NCI-H1694 (cell line): ENCODE measurements at places on chromosomes 4 and X.

DNA sequence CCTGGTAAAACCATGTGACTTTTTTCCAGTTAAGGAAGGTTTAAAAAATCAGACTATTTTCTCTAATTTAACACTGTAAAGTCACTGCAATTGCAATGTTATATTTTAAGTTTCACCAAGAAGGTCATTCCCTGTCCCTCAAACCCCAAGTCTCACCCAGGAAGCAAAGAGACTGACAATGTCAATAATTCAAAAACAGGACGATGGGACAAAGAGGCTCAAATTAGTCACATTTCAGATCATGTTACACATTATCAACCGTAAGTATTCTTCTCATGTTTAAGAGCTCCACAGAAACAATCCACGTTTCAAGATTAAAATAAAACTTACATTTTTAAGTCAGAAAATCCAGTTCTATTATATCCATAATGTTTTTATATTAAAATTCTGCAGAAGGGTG is 13.2 kb downstream of the SHISA3 start:
- DNase-seq = no peak

- DNase-seq = no peak
Observed at GRCh38 chr4:138088449-138089208, 153.5 kb downstream of the SLC7A11 start.

DNA sequence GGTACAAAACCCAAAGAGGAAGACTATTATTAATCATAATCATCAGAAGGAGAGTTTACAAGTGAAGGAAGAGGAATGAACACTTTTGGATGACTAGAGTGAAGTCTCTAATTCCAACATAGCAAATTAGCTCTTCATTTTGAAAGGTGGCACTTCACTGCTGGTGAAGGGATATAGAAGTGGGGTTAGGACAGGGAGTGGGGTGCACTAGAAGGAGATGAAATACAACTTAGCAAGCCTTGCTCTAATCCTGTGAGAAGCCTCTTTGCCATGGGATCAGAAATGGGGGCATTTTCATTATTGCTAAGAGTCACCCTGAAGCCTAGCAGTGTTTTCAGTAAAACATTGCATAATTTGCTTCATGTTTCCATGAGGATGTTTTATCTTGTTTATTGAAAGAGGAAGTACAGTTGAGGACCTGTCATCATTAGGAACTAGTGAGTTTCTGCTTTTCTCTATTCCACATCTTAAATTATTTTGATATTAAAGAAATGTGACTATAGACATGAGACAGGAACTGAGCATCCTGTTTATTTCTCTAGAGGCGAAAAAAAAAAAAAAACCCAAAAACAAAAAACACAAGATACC is 9.3 kb upstream of the GRPR start:
- no peak for DNase-seq

- no peak for DNase-seq
Observed at GRCh38 chrX:138794246-138794645, 82.7 kb upstream of the FGF13 start.

DNA sequence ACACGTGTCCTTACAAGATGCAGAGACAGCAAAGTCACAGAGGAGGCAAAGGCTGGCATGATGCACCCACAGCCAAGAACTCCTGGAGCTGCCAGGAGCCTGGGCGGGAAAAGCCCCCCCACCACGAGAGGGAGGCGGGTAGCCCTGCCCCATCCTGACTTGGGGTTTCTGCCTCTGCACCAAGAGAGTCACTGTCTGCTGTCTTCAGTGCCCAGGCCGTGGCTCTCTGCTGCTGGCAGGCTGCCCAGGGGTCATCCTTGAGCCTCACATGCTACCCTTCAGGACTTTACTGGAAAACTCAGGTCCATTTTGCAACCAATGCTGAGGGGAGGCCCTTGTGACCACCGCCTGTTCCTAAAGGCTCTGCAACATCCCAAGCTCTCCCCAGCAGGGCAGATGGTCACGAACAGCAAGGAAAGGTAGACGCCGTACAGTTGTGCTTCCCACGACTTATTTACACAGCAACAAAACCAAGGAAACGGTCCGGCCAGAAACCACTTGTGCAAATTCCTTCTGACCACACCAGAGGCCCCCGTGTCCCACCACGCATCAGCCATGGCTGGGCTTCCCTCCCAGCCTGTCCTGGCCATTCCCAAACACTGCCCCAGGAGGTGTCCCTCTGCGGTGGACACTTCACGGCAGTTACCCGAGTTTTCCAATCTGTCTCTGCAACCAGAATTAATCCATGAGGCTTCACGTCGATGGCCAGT is 56.9 kb downstream of the ACOX3 start:
- no peak for DNase-seq

DNA sequence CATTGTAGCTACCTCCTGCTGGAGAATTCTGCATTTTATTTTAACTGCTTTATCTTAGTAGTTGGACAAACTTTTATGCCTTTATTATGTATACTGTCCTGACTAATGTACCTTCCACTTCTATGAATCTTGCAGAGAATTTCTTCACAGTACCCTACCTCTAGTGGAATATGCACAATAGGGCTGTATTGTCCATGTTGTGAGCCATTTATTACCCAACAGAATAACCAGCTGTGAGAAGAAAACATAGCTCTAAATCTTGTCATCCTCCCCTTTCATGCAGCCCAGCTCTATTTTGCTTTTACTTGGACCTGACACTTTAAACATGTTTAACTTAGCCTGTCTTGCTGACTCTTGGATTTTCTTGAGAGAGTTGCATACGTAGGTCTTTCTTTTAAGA is 56.2 kb downstream of the MCUB start:
- no peak for DNase-seq

- no peak for DNase-seq
Observed at GRCh38 chr4:12447451-12447850, 1018.8 kb upstream of the HS3ST1 start.

DNA sequence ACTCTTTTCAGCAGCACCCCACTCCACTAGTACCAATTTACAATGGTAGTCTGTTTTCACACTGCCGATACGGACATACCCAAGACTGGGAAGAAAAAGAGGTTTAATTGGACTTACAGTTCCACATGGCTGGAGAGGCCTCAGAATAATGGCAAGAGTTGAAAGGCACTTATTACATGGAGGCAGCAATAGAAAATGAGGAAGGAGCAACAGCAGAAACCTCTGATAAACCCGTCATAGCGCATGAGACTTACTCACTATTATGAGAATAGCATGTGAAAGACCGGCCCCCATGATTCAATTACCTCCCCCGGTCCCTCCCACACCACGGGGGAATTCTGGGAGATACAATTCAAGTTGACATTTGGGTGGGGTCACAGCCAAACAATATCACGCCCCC is 34.1 kb upstream of the MAGEA4 start:
- DNase-seq = no peak

- DNase-seq = no peak
Observed at GRCh38 chr4:82711158-82711785, 87.3 kb downstream of the SCD5 start.

DNA sequence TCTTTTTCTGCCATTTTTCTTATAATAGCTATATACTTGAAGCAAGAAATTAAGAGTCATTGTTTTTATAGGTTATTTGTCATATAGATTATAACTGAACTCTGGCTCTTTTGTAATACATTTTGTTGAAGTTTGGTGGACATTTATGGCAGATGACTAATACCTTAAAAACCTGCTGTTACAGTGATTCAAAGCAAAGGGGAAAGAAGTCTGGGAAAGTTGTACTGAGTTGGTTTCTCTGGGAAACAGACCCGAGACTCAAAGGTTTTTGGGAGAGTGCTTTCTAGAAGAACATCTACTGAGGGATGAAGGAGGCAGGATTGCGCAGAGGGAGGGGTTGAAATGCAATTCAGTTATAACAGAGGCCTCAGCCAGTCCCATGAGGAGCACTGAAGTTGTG is 35.9 kb downstream of the NAP1L5 start:
- no peak for DNase-seq

- no peak for DNase-seq
Observed at GRCh38 chrX:51795136-51795535, 51.9 kb downstream of the GSPT2 start.

GRCh38 chr4:76984788-76985211 is 35.2 kb downstream of the SEPTIN11 start:
- no peak for DNase-seq

GRCh38 chrX:125291124-125291523 is 28.5 kb upstream of the TEX13C start:
- no peak for DNase-seq

DNA sequence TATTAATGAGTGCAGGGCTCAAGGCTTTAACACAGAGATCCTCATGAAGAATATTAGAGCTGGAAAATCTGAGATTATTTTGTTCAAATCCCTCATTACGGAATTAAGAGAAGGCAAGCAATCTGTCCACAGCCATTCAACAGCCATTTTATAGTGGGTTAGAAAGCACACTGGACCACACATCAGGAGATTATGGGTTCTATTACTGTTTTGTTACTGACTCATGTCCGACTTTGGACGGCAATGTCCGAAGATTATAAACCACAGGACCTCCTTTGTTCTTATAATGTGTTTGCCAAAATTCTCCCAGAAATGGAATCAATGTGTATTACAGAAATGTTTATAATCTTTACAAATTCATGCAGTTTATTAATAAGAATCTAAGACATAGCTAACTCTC is 8.1 kb downstream of the LAMTOR3 start:
- DNase-seq = no peak

DNA sequence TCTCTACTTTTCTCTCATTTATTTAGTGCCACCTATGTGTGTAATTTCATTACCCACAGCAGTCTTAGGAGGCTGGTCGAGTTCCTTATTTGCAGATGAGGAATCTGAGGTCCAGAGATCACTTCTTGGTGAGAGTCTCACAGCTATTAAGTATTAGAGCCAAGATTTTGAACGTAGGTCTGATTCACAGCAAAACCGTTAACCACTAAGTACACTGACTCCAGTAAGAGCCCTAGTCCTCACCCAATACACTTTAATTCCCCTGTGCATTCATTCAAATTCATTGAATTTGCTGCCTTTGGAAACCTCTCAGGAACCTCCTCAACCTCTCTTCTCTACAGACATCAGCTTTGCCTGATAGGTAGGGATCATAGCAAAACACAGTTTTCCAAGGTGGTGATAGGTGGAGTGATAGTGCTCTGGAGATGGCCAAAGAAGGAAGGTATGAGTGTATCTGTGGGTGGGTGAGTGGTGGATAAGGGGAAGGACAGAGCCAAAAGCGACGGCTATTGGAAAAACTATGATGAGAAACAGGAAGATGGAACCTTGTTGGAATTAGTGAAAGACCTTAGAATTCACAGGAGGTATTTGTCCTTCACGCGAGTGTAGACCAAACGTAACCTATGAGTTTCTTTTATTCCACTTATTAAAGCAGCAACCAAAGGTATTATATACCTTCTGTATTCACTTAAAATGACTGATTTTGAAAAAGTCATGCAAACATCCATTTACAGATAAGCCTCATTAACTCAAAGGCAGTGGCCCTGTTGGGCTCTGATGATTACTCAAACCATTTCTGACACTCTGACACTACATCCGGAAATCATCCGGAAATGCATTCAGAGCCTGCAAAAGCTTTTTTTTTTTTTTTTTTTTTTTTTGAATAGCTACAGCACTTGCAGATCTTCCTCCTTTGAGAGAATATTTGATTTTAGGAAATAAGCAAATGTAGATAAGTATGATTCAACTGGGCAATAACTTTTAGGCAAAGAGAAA is 6.3 kb downstream of the FMR1 start:
- no peak for DNase-seq

- no peak for DNase-seq
Observed at GRCh38 chr4:171812665-171813525, at the start of gene GALNTL6. Gene GALNTL6, plus strand, starts transcription at chr4:171813404.

GRCh38 chr4:23504083-23504482 is 385.8 kb downstream of the PPARGC1A start:
- no peak for DNase-seq

- DNase-seq = no peak
Observed at GRCh38 chr4:28378109-28378830, 1517.6 kb downstream of the STIM2 start.

DNA sequence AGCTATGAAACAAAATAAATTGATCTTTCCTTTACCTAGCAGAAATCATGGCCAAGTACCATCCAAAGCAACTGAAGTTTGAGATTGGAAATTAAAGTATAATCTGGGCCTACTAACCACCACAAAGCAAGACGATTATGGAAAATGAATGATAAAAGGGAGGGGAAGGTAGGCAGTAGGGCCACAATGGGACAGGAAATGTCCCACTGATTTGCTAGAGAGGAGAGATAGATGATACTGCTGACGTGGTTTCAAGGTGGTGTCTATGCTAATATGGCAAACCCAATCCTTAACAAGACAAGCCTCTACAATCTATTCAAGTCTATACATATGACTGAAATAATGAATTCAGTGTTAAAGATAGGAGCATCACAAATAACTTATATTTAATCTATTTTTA is 6.1 kb downstream of the TMPRSS11F start:
- DNase-seq = no peak

DNA sequence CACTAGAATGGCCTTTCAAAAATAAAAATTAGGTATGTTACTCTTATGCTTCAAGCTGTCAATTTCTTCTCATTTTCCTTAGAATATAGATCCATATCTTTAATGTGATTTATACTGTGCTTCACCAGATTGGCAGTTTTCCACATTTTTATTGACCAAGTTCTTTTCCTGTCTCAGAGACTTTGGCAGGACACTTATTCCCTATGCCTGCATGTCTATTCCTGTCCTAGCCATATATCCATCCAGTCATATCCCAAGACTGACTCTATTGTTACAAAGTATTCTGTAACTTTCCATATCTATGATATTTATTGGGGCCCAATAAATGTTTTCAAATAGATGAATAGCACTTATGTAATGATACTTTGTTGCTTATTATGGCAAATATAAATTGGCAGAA is 450.7 kb downstream of the GASK1B start:
- DNase-seq = no peak

- no peak for DNase-seq
Observed at GRCh38 chr4:128284317-128284716, 3.3 kb downstream of the PGRMC2 start.

DNA sequence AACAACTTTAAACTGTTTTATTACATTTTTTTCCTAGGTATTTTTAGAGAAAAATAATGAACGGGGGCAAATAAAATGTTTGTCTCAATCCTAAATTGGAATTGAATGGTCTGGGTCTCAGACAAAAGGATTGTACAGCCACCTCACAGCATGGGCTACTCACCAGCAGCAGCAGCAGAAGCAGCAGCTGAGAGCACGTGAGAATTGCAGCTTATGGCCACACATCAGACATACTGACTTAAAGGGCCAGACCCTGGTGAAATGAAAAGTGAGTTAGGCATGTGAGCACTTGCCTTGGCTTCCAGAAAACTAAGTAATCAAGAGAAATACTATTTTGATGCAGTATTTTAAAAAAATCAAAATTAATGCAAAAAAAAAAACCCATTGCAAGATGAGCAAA is 56.6 kb downstream of the AASDH start:
- DNase-seq = no peak

- DNase-seq = no peak
Observed at GRCh38 chr4:147780137-147780777, 48.4 kb downstream of the ARHGAP10 start.

DNA sequence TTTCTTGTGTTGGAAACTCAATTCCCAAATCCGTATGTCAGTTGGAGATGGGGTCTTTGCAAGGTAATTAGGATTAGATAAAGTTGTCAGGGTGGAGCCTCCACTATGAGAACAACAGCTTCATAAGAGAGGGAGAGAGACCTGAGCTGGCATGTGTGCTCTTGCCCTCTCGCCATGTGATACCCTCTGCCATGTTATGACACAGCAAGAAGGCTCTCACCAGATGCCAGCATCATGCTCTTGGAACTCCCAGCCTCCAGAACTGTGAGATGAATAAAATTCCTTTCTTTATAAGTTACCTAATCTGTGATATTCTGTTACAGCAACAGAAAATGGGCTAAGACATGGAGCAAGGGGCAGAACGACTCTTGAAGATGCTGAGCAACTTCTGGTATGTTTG is 201.9 kb upstream of the BOD1L1 start:
- DNase-seq = no peak
